ENCODE measurements at places on chromosomes 3 and 15.
A peak's percentile ranks its signal among the peaks of the same experiment; 100 is the strongest.

- DNase-seq, result no peak
Observed at GRCh38 chr3:111872979-111873378, 13.9 kb downstream of the PHLDB2 start.

- no peak for DNase-seq
Observed at GRCh38 chr3:151880416-151880690, 6.9 kb downstream of the SUCNR1 start.

DNA sequence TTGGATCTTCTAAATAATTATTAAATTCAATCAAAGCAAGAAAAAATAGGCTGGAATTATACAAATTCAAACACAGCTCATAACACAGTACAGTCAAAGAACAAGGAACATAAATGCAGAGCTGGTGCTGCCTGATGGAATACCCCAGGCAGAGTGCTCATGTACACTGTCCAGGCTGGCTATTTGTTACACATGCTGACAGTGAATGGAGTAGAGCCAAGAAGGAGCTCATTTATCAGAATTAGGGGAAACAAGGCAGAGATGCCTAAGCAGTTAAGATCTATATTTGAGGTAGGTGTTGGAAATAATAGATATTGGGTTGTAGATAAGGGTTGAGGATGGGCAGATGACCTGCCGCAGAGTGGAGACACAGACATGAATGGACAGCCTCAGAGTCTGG is 788.2 kb upstream of the ARPP21 start:
- DNase-seq, result no peak

DNA sequence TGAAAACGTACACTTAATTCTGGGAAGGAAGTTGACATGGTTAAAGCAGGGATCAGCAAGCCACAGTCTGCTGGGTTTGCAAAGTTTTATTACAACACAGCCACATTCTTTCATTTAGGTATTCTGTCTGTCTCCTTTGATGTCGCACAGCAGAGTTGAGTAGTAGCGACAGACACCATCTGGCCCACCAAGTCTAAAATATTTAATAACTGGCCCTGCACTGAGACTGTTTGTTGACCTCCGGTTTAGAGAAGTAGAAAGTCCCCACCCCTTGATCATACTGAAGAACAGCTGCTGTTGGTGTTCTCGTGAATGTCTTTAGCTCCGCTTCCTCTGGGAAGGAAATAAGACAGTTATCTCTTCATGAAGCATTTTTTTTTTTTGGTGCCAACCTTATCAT is 66.2 kb downstream of the MCTP2 start:
- no peak for DNase-seq

- no peak for DNase-seq
Observed at GRCh38 chr3:128297401-128298138, 144.3 kb downstream of the EEFSEC start.

- no peak for DNase-seq
Observed at GRCh38 chr3:195441476-195441991, 1.3 kb downstream of the ACAP2 start.

DNA sequence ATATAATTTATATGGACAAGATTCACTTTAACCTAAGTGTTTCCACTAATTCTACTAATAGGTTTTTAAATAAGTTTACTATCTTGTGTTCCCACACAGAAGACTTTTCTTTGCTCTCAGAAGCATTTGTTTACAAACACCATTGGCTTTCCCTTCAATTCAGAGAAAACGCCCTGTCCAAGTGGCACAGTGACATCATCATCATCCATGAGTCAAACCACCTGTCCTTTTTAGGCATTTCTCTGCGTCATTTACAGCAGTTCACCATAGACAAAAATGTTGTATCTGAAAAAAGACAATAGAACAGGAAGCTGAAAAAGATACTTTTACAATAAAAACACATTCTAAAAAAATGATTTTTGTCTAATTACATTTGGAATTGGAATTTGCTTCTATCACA is 9.3 kb upstream of the BCL2L10 start:
- no peak for DNase-seq

DNA sequence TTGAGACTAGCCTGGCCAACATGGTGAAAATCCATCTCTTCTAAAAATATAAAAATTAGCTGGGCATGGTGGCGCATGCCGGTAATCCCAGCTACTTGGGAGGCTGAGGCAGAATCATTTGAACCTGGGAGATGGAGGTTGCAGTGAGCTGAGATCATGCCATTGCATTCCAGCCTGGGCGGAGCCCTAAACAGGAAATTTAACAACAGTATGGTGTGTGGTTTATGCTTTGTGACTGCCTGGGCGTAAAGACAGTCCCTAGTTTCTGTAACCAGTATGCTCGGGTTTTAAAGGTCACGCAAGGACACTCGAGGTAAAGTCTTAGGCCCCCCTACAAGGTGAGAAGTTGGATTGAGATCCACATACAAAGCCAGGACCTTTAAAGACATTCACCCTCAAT is 43.3 kb downstream of the USP50 start:
- DNase-seq, result no peak

DNA sequence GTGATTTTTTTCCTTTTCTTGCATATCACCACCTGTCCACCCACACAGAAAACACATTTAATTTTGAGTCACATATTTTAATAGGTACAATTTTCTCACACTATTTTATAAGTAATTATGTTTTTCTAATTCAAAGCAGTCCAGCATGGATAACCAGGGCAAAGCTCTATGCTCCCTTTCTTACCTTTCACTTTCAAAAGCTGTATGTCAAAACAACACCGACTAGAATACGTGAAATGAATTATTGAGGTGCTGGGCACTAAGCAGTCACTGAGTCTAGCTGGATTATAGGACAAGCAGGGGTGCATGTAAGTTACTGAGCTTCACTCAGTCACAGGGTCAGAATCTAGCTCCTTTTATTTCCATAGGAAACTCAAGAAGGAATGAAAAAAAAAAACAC is 60.6 kb downstream of the LSAMP start:
- no peak for DNase-seq

DNA sequence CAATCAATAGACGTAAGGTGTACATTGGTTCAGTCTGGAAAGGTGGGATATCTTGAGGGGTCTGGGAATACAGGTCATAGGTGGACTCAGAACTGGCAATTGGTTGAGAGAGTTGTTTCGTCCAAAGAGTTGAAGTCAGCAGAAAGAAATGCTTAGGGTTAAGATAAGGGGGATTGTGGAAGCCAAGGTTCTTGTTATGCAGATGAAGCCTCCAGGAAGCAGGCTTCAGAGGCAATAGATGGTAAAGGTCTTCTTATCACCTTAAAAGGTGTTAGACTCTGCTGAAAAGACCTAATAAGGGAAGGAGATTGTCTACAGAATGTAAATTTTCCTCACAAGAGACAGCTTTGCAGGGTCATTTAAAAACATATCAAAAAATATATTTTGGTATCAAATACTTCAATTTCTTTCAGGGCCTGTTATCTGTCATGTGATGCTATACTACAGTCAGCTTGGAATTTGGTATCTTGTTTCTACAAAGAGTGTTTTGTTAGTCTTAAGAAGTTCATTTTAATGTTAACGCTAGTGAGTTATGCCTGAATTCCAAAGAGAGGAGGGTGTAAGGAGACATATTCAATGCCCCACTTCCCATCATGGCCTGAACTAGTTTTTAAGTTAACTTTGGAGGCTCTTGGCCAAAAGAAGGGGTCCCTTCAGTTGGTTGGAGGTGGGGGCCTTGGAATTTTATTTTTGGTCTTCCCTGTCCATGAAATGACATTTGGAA is 378.2 kb upstream of the ROBO2 start:
- DNase-seq, result no peak

DNA sequence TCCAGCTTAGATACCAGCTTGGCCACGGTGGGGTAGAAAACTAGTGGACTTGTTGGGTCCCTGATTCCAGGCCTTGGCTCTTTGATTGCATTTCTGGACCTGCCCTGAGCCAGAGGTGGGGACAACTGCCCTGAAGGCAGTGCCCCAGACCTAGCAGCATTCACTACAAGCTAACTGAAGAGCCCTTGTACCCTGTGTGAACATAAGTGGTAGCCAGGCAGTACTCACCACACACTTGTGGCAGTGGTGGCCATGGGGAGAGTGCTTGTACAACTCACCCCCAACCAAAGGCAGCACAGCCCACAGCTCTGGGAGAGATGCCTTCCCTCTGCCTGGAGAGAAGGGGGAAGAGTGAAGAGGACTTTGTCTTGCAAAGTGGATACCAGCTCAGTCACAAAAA is 177.3 kb upstream of the NAALADL2 start:
- DNase-seq, result no peak

GRCh38 chr15:83163032-83163431 is 44.6 kb downstream of the HDGFL3 start:
- no peak for DNase-seq

DNA sequence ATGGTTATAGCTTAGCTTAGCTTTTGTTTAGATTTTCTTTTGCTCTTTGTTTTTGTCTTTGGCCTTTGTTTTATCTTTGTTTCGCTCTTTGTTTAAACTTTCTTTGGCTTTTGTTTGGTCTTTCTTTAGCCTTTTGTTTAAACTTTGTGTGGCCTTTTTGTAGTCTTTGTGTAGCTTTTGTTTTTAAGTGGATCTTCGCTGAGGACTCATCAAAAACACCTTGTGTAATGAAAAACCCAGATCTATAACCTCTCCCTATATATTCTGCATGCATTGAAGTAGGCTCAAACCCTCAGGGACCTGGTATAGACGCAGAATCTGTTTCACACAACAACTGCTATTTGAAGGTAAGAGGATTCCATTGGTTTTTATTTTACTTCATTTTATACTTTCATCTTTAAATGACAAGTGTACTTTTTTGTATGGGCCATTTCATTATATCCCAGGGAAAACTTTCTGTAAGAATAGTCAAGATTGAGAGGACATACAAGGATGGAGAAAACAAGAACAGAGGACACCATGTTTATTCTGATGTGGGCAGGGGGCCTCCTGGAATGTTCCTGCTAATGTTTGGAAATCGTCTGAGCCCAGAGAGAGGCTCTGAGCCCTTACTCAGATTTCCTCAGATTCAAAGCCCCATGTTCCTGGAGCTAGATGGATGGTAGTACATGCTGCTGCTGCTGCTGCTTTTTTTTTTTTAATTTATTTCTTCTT is at the start of gene MOBP:
Gene MOBP, plus strand, starts transcription at position 287 of the 714 bp plus-strand sequence. CDS start 34,390 bp downstream, outside the sequence.
- no peak for DNase-seq

GRCh38 chr3:24023197-24023596 is 78.1 kb downstream of the NR1D2 start:
- DNase-seq, result no peak

DNA sequence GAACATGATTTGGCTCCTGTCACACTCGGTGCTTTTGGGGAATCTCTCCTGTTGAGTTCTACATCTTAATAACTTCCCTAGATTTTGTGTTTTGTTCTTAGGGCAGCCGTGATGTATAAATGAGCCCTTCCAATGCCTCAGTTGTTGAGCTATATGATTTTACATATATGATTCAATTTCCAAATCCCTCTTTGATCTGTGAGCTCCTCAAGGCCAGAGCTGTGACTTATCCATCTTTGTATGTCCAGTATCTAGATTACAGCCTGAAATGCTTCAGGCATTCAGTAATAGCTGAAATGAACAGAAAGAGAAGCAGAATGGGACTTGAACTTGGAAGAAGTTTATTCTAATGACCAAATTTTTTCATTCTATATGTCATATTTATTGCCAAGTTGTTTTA is 26.6 kb downstream of the CGGBP1 start:
- DNase-seq, result no peak

GRCh38 chr15:61063875-61064320 is 165.2 kb downstream of the RORA start:
- no peak for DNase-seq

DNA sequence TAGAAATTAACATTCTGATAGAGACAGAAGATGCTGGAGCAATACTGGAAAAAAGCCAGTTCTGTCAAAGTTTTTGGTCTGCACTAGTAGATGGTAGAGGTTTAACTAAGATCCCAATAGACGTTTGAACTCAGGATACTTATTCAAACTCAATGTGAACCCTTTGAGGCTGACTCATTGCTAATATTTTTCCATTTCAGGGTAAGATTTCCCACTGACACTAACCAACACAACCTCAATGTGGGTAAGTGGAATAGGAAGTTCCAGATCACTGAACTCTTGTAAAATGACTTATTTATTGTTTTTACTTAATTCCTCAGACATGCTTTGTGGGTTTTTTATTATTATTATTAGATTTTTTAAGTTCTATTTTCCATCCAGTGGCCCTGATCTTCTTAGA is 1024.8 kb downstream of the EPHA3 start:
- DNase-seq, result no peak

DNA sequence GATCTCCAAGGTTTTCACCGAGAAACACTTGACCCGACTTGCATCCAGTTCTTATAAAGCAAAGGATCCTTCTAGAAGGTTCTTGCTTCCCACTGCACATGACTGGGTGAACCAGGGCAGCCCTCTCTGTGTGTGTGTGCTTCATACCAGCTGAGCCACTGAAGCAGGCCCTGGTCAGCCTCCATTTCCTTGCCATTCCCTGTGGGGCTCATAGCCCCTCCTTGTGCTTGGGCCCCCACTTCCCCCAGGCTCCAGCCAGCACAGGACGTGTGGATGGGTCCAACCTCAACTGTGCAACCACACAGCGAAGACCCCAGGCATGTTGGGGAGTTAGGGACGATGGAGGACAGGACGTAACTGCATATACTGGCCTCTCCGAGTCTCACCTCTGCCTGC is 15.5 kb downstream of the KLF15 start:
- no peak for DNase-seq

- DNase-seq, result no peak
Observed at GRCh38 chr15:45347033-45347432, 31.3 kb downstream of the GATM start.

- DNase-seq, result no peak
Observed at GRCh38 chr3:149554826-149555225, 80.3 kb downstream of the TM4SF4 start.

GRCh38 chr15:62450061-62450460 is 285.0 kb upstream of the C2CD4B start:
- no peak for DNase-seq

DNA sequence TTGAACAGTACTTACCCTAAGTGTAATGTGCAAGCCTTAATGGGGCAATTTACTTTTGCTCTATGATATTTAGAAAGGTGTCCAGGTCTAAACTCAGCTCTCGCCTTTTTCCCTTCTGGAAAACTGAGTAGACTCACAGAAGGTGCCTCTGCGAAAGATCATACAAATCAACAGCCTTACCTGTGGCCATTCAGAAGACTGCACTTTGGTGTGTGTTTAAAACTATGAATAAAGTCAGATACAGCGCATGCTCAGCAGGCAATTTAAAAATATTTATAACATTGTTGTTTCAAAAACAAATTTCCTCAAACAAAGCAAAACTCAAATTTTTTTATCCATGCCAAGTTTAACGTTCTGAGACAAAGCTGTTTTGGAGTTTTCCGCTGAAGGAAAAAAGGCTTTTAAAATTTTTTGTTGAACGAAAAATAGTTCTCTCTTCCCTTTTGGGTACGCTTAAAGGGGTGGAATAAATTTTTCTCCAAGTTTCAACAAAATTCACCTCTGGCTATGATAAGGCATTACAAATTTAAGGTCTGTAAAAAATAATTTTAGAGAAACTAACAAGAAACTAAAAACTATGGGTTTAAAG is 156.3 kb downstream of the TIGIT start:
- peak; percentile 23 for DNase-seq

GRCh38 chr3:111972891-111973290 is 5.9 kb upstream of the ABHD10 start:
- DNase-seq, result no peak

- no peak for DNase-seq
Observed at GRCh38 chr3:99753268-99753975, 64.2 kb upstream of the CMSS1 start.

Data from NCI-H2107 (cell line).